Aorta (tissue), 5 donors: ENCODE measurements at places on chromosomes 2 and 18. TPM values are rescaled to one million over a fixed set of nuclear protein-coding genes. Genes with fewer than 3 reads are reported as not detected.

SLC4A5 gene
- polyA plus RNA-seq: not detected

DNA sequence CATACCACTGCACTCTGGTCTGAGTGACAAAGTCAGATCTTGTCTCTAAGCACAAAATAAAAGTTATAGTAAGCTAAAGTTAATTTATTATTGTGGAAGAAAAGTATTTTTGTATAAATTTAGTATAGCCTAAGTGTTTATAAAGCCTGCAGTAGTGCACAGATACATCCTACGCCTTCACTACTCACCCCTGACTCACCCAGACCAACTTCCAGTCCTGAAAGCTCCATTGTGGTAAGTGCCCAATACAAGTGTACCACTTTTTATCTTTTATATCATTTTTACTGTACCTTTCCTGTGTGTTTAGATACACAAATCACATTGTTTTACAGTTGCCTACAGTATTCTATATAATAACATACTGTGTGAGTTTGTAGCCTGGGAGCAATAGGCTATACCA, 57.5 kb downstream of the UBE2E3 start:
- no peak for DNase-seq

IL37 gene
- polyA plus RNA-seq: not detected

DNA sequence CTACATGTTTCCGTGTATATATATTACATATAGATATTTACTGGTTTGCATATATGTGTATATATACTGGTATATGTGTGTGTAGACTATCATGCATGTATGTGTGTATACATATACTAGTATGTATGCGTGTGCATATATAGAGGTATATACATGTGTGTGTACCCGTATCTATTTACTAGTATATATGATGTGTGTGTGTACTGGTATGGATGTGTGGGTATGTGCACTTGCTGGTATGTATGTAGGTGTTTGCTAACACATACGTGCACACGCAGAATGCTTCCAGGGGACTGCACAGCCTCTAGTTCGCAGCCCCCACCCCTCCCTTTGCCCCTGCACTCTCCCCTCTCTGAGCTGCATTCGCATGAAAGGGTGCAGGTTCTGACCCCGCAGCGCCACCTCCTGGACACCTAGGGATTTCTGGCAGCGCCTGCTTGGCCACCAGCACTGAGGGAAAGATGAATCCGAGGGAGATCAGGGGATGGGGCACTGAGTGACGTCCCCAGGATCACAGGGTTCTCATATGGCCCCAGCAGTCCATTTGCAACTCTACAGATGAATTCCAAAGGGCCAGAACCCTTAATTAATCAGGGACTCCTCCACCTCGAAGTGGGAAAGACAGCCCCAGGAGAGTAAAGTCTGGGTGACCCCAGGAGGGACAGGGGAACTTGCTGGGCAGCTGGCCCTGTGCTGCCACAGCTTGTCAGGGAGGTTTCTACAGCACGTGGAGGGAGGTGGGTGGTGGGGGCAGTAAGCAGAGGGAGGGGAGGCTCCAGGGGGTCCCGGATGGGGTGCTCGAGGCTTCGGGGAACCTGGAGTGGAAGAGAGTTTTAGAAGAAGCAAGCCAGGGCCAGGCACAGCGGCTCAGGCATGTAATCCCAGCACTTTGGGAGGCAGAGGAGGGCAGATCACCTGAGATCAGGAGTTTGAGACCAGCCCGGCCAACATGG, 66.8 kb upstream of the ASAP2 start:
- DNase-seq: peak; percentile 86

- no peak for DNase-seq
Observed at GRCh38 chr2:5666798-5667197, 25.4 kb upstream of the SOX11 start.

- no peak for DNase-seq
Observed at GRCh38 chr2:190304404-190304803, 15.2 kb downstream of the HIBCH start.

- DNase-seq: no peak
Observed at GRCh38 chr18:78021196-78021595, 771.5 kb downstream of the GALR1 start.

- DNase-seq: peak; percentile 84
Observed at GRCh38 chr2:239820836-239821693, 204.1 kb downstream of the NDUFA10 start.

- DNase-seq: no peak
Observed at GRCh38 chr18:8741532-8741931, 36.2 kb downstream of the MTCL1 start.

- DNase-seq: no peak
Observed at GRCh38 chr2:121015971-121016485, 269.0 kb downstream of the TFCP2L1 start.

DNA sequence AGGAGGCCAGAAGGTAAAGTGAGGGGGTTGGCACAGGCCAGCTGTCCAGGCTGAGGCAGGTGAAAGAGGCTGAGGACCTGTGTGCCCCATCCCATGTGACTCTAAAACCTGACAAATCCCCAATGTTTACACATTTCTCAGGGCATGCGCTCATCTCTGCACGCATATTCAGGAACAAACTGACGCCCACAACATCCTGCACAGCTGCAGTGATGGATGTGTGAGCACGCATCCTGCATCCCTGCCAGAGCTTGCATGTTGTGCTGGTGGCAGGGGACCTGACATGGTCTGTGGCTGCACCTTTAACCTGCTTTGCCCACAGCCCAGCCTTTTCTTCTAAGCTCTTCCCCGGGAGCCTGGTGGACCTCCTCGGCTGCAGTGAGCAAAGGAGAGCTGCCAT, 83.1 kb downstream of the FBXO15 start:
- no peak for DNase-seq

GRCh38 chr18:59674903-59675270, 22.3 kb downstream of the CCBE1 start:
- no peak for DNase-seq

DNA sequence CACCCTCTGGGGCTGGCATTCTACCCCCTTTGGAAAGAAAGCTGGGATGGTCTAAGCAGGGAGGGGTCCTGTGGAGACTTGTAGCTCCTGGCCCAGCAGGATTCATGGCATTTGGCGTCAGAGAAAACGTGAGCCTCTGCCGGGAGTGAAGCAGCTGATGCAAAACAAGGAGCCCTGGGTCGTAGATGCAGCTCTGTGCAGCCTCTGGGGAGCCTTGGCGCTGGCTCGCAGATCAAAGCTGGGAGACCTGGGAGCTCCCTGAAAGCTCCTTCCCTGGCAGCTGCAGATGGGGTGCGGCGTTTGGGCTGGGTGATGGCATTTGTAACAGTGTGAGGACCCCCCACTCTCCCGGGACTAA, 148.3 kb downstream of the KLHL29 start:
- no peak for DNase-seq

DNA sequence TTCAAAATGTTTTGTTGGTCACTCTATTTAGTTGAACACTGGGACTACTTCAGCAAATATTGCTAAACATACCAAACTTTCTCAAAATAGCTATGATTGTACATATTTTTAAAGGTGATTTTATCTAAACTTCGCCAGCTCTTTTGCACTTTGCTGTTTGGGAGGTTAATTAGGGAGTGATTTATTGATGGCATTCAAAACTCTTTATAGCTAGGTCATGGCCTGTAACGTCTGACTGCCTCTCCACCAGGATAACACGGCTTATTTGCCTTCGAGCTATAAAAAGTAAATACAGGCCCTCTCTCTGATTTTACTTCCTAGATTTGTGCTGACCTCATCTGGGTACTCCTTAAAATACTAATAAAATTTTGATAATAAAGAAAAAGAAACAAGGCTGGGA, 931.9 kb downstream of the DCDC2C start:
- no peak for DNase-seq

CRACDL gene
- polyA plus RNA-seq: 0.67 TPM

GRCh38 chr2:168910330-168910729, 9.2 kb downstream of the G6PC2 start:
- DNase-seq: no peak

DNA sequence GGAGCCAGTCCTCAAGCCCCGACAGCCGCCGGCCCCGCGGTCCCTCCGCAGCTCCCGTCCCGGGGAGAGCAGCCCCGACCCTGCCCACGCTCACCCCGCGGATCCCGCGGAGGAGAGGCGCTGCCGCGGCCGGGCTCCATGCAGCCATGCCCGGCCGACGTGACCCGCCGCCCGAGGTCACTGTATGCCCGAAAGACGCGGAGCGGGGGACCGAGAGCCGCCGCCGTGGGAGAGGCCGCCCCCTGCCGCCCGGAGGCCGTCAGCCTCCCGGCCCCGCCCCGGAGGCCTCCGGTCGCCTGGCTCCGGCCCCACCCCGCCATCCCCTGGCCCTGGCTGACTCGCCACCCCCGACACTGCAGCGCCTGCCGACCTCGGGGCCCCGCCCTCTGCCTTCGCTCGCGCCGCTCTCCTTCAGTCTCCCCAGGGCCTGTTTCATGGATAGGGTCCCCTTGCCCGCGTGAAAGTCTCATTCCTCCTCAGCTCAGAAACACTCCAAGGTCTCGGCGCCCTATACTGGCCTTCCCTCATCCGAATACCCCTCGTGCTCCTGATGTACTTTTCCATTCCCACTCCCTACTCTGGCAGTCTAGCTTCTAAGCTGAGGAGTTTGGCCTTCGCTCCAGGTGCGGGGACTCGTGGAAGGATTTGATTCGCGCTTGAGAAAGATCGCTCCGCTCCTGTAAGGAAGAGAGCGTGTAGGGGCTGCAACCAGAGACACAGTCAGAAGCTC, at the start of gene BOLA3:
TSS of gene BOLA3 (minus strand) at position 186 of the 730 bp plus-strand sequence. CDS start at position 148, 38 bp downstream.
- DNase-seq: peak; percentile 96

DNA sequence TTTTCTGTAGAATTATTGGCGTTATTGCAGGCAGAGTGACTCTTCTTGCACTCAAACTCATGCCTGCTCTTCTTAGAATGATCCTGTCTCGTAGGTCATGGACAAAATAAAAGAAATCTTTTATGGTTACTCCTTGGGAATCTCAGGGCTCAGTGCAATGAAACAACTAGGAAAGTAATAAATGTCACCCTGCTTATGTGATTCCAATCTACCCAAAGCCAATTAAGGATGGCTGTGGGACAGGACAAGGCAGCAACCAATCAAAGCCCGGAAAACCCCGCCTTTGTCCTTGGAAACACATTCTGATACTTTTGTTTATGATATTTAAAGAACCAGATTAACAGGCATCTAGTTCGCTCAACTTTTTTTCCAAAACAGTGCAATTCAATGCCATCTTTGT, 53.0 kb downstream of the GRB14 start:
- DNase-seq: no peak

- DNase-seq: no peak
Observed at GRCh38 chr2:42050703-42051542, 3.1 kb downstream of the PKDCC start.

DNA sequence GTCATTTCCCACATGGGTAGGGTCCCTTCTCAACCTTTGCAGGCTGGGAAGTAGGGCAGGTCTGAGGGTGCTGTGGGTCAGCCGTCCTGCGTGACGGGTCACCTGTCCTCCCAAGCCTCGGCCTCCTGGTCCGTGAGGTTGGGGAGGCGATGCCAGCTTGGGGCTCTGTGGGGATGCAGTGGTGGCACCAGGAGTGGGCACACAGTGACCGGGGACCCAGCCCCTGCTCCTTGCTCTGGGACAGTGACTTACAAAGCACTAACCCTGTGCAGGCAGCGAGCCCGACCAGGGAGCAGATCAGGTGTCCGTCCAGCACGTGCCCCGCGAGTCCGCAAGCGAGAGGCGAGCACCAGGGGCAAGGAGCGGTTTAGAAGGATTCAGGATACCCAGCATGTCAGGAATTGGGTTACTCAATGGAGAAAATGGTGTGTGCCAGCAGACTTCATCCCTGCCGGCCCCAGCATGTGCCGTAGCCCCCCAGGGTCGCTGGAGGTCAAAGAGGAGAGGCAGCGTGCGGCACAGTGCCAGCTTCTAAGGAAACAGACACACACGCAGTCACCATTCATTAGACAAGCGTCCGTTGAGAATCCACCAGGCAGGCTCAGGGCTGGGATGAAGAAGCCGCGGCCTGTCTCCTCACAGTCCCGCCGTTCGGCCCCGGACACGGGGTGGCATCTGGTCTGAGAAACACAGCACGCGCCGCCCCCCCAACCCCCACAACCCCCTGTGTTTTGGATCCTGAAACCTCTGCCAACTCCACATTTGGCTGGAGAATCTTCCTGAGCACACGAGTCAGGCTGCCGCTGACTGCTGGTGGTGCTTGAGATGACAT, 11.7 kb downstream of the COLEC11 start:
- DNase-seq: no peak

DNA sequence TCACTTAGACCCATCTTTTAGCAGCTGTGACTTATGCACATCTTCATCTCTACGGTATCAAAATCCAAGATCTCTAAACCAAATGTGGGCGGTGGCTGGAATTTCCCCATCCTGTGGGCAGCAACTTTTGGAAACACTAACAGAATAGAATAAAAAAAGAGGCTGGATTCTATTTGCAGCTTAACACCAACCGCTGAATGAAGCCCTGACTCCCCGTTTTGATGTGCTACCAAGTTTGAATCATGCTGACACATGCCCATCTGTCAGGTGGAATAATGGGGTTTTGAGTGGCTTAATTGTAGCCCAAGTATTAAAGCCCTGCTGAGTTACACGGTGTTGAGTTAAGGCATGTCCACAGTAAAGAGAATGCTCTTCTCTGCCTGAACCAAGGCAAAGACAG, 165.2 kb downstream of the MTCL1 start:
- no peak for DNase-seq

GRCh38 chr2:211967234-211967633, 571.4 kb downstream of the ERBB4 start:
- no peak for DNase-seq

DNA sequence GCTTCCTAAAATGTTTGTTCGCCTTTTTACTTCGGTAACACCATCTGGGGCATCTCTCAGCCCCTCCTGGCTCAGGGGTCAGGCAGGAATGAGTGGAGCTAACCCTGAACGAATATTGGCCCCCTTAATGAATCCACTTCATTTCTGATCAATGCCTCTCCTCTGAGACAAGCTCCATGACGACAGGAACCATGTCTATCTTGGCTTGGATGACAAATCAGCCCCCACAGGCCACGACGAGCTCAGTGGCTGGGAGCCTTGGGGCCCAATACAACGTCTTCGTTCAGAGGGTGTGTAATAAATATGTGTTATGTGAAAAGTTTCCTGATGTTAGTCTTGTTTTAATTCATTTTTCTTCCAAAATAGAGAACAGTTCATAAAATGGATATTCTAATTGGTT, 133.0 kb downstream of the COL6A3 start:
- no peak for DNase-seq

GRCh38 chr2:122236152-122236874, 480.9 kb downstream of the TSN start:
- peak; percentile 71 for DNase-seq

GRCh38 chr18:51639541-51639940, 442.1 kb upstream of the MEX3C start:
- no peak for DNase-seq

IL1F10 gene
- polyA plus RNA-seq: not detected

GRCh38 chr2:200320344-200320743, 13.9 kb downstream of the SPATS2L start:
- no peak for DNase-seq

CHST9 gene
- polyA plus RNA-seq: not detected

KYNU gene
- 1.2 TPM for polyA plus RNA-seq

GRCh38 chr2:105797298-105797819, 52.6 kb downstream of the NCK2 start:
- DNase-seq: peak; percentile 70

- no peak for DNase-seq
Observed at GRCh38 chr18:9975658-9976057, 61.8 kb downstream of the VAPA start.

TMX3 gene
- polyA plus RNA-seq: 33.8 TPM
